ENCODE measurements at places on chromosomes 4 and X. TPM values are rescaled to one million over a fixed set of nuclear protein-coding genes. Genes with fewer than 3 reads are reported as not detected.

DNA sequence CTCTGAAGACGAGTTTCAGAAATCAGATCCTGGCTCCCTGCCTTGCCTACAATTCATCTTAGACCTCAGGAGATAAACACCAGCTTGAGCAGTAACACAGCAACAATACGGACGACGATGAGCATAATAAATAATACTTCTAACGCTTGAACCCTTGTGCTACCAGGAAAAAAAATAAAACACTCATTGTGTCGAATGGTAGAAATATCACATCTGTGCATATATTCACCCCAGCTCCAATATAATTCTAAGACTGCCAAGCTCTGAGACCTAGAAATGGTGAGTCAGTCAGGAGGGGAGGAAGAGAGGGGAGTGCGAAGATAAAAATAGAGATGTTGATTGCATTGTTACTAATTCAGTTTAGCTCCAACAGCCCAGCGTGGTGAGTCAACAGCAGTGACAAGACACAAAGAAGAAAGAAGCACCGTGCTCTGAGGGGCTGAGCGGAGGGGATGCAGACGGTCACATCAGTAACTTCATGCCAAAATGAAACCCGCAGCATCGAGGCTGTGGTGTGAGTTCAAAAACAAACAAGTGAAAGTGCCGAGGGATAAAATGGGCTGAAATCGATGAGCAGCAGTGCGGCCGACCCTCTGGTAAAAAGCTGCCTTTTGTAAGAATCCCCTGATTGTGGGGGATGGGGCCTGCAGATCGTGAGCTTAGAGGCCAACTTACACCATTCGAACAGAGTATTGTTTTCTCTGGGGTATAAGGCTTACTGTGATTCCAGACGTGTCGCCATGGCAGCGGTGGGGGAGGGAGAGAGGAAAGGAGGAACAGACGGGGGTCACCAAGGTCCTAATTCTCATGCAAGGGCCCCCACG lies 150.4 kb downstream of the MGST2 start:
- H3K4me1 ChIP-seq = peaks cover 46% of the 10 kb centered on the region
- H3K4me3 ChIP-seq = peak overlapping the region; percentile 25
- no peaks in the 10 kb centered on the region for H3K27me3 ChIP-seq
- H3K27ac ChIP-seq = peak overlapping the region; percentile 91

Gene NSUN7
- total RNA-seq = 37.4 TPM

Gene EPHA5
- not detected for total RNA-seq

- DNase-seq = no peak
- H3K4me3 ChIP-seq = no peak overlapping the region
- H3K27me3 ChIP-seq = no peaks in the 10 kb centered on the region
- peaks cover 3% of the 10 kb centered on the region for H3K4me1 ChIP-seq
Measured at GRCh38 chr4:3521621-3522325, 10.4 kb downstream of the LRPAP1 start.

Gene CDS1
- 3.5 TPM for total RNA-seq

- H3K27ac ChIP-seq = no peak overlapping the region
- DNase-seq = no peak
- no peak overlapping the region for H3K4me3 ChIP-seq
- no peaks in the 10 kb centered on the region for H3K4me1 ChIP-seq
- H3K36me3 ChIP-seq = peaks cover 25% of the 10 kb centered on the region
Measured at GRCh38 chrX:41145920-41146608, 60.8 kb downstream of the USP9X start.

- peaks cover 11% of the 10 kb centered on the region for H3K4me1 ChIP-seq
- H3K27ac ChIP-seq = no peak overlapping the region
- no peaks in the 10 kb centered on the region for H3K36me3 ChIP-seq
Measured at GRCh38 chr4:7287918-7288280, 95.6 kb downstream of the SORCS2 start.

Gene ERVMER34-1
- total RNA-seq = 2.0 TPM

DNA sequence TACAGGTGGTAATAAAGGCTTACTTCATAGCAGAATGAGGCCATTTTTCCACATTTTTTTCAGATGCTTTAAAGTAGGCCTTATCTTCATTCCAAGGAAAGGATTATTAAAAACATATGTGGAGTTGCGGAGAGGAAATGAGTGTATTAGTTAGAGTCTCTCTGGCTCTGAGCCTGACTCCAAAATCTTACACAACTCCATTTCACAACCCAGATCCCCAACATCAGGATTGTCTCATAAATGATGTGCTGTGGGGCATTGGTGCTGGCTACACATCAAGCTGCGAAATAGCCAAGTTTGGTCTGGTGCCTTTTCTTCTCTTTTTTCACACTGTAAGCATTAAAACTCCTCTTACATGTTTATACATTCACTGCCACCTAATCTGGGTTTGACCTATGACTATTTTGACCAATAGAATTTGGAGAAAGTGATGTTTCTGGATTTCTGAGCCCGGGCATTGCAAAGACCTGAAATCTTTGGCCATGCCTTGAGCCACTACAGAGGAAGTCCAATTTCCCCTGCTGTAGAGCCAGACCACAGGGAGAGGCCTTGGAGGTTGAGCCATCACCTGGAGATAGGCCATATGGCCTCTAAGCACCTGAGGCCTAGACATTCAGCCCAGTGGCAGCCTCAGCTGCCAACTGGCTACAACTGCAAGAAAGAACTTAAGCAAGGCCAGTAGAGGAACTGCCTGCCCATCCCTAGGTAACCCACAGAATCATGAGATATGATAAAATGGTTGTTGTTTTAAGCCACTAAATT lies 16.7 kb upstream of the SOD3 start:
- H3K27ac ChIP-seq = no peak overlapping the region
- no peaks in the 10 kb centered on the region for H3K36me3 ChIP-seq
- no peaks in the 10 kb centered on the region for H3K4me1 ChIP-seq
- no peaks in the 10 kb centered on the region for H3K27me3 ChIP-seq
- no peak overlapping the region for H3K4me3 ChIP-seq

Gene STOX2
- total RNA-seq = 13.3 TPM

DNA sequence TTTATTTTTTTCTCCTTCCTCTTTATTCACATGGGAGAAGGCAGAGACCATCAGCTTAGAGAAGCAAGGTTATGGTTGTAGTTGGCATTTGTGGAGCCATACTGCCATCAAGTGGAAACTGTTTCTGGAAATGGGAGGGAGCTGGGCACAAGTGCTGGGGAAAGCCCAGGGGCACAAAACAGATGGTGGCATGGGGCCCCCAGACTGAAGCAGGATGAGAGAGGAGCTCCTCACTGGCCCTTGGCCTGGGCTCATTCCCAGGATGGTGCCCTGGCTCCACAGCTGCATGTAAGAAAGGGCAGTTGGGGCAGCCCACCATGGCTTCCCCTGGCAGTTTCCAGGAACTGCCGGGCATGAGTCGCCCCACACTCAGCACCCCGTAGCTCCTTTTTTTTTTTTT lies 59.2 kb downstream of the NBDY start:
- H3K4me1 ChIP-seq = peaks cover 6% of the 10 kb centered on the region
- no peak overlapping the region for H3K27ac ChIP-seq
- H3K36me3 ChIP-seq = no peaks in the 10 kb centered on the region
- no peak for DNase-seq
- no peaks in the 10 kb centered on the region for H3K27me3 ChIP-seq
- no peak overlapping the region for H3K4me3 ChIP-seq

Gene NR3C2
- 0.73 TPM for total RNA-seq

- H3K4me1 ChIP-seq = no peaks in the 10 kb centered on the region
- H3K4me3 ChIP-seq = no peak overlapping the region
- H3K27ac ChIP-seq = no peak overlapping the region
- no peaks in the 10 kb centered on the region for H3K36me3 ChIP-seq
- no peak for DNase-seq
Measured at GRCh38 chr4:115790812-115791211, 677.4 kb upstream of the NDST4 start.

- no peaks in the 10 kb centered on the region for H3K4me1 ChIP-seq
- no peak for DNase-seq
- no peak overlapping the region for H3K27ac ChIP-seq
- no peak overlapping the region for H3K4me3 ChIP-seq
Measured at GRCh38 chr4:102599455-102599854, 98.3 kb downstream of the NFKB1 start.

Gene CPE
- 43.6 TPM for total RNA-seq

DNA sequence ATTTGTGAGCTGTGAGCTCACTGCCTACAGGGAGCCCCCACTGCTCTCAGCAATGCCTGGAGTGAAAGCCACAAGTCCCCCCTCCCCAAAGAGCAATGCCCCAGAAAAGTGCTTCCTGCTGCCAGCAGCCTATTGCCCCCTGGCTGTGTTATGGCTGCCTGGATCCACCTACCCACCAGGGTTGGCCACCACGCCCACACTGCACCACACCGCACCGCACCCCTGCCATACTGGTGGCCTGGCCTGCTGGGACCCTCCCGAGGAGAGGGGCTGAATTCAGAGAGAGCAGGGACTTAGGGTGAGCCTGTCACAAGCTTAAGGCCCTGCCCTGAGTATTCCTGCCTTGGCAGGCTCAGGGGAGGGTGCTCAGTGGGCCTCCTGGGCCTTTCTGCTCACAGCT lies 4.3 kb downstream of the CFAP99 start:
- H3K27me3 ChIP-seq = peaks cover 45% of the 10 kb centered on the region
- no peak overlapping the region for H3K27ac ChIP-seq
- H3K4me3 ChIP-seq = no peak overlapping the region
- DNase-seq = peak; percentile 3

- H3K4me3 ChIP-seq = no peak overlapping the region
- no peaks in the 10 kb centered on the region for H3K4me1 ChIP-seq
- H3K27ac ChIP-seq = no peak overlapping the region
- H3K27me3 ChIP-seq = no peaks in the 10 kb centered on the region
- no peak for DNase-seq
- no peaks in the 10 kb centered on the region for H3K36me3 ChIP-seq
Measured at GRCh38 chrX:77820091-77820727, 34.2 kb upstream of the ATRX start.

- H3K27me3 ChIP-seq = no peaks in the 10 kb centered on the region
- DNase-seq = no peak
- no peak overlapping the region for H3K27ac ChIP-seq
- peaks cover 6% of the 10 kb centered on the region for H3K4me1 ChIP-seq
- H3K36me3 ChIP-seq = no peaks in the 10 kb centered on the region
Measured at GRCh38 chrX:56784666-56785065, 55.6 kb downstream of the NBDY start.

GRCh38 chr4:70670332-70671014 lies 4.2 kb upstream of the JCHAIN start:
- no peak overlapping the region for H3K4me3 ChIP-seq
- no peak for DNase-seq
- no peaks in the 10 kb centered on the region for H3K4me1 ChIP-seq
- no peaks in the 10 kb centered on the region for H3K36me3 ChIP-seq

- DNase-seq = no peak
- peaks cover 15% of the 10 kb centered on the region for H3K4me1 ChIP-seq
- H3K27ac ChIP-seq = no peak overlapping the region
- H3K27me3 ChIP-seq = no peaks in the 10 kb centered on the region
- no peak overlapping the region for H3K4me3 ChIP-seq
- H3K36me3 ChIP-seq = no peaks in the 10 kb centered on the region
Measured at GRCh38 chr4:20839957-20840356, 139.7 kb downstream of the PACRGL start.

DNA sequence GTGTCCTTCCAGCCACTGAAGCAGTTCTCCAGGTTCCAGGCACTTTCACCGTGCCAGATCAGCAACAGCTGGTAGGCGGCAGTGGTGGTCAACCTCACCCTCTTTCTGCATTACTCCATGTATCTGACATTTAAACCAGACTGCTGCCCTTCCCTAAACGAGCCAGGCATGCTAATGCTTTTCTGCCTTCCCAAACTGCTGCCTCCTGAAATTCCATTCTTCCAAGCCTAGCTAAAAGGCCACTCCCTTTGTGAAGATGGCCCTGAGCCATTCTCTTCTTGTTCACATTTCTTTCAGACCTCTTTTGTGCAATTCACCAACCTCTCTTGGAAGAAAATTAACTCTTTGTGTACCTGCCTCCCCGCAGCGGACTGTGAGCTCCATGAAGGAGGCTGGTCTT lies 73.7 kb downstream of the CHST7 start:
- no peaks in the 10 kb centered on the region for H3K36me3 ChIP-seq
- no peak overlapping the region for H3K4me3 ChIP-seq
- DNase-seq = peak; percentile 21
- no peaks in the 10 kb centered on the region for H3K27me3 ChIP-seq
- peaks cover 36% of the 10 kb centered on the region for H3K4me1 ChIP-seq

- DNase-seq = no peak
- peaks cover 19% of the 10 kb centered on the region for H3K4me1 ChIP-seq
- no peaks in the 10 kb centered on the region for H3K36me3 ChIP-seq
- peak overlapping the region; percentile 67 for H3K27ac ChIP-seq
Measured at GRCh38 chr4:61555789-61556188, 355.7 kb downstream of the ADGRL3 start.

GRCh38 chrX:152733261-152733975 lies at the start of the genes CSAG1 and MAGEA12:
Gene CSAG1 (minus strand): TSS chrX:152733721. CDS start chrX:152732460, 1,261 bp downstream.
Gene MAGEA12 (plus strand): TSS chrX:152733757. CDS start chrX:152736162, 2,405 bp downstream.
- H3K4me1 ChIP-seq = no peaks in the 10 kb centered on the region
- no peak within 1 kb of the TSS for H3K27ac ChIP-seq
- H3K36me3 ChIP-seq = no peaks in the 10 kb centered on the region

Gene FAM47B
- total RNA-seq = not detected

Gene FAM9B
- not detected for total RNA-seq

Gene PHOX2B
- not detected for total RNA-seq

Gene CFAP99
- total RNA-seq = not detected

- no peak overlapping the region for H3K27ac ChIP-seq
- no peak for DNase-seq
Measured at GRCh38 chrX:72621625-72622485, 49.2 kb upstream of the HDAC8 start.

Gene OTOP1
- total RNA-seq = not detected

GRCh38 chr4:185504098-185505047 lies 30.9 kb downstream of the PDLIM3 start:
- DNase-seq = no peak
- H3K27me3 ChIP-seq = no peaks in the 10 kb centered on the region
- no peak overlapping the region for H3K27ac ChIP-seq
- no peaks in the 10 kb centered on the region for H3K4me1 ChIP-seq
- no peaks in the 10 kb centered on the region for H3K36me3 ChIP-seq

Gene IL9R
- not detected for total RNA-seq

Gene RTL3
- not detected for total RNA-seq

DNA sequence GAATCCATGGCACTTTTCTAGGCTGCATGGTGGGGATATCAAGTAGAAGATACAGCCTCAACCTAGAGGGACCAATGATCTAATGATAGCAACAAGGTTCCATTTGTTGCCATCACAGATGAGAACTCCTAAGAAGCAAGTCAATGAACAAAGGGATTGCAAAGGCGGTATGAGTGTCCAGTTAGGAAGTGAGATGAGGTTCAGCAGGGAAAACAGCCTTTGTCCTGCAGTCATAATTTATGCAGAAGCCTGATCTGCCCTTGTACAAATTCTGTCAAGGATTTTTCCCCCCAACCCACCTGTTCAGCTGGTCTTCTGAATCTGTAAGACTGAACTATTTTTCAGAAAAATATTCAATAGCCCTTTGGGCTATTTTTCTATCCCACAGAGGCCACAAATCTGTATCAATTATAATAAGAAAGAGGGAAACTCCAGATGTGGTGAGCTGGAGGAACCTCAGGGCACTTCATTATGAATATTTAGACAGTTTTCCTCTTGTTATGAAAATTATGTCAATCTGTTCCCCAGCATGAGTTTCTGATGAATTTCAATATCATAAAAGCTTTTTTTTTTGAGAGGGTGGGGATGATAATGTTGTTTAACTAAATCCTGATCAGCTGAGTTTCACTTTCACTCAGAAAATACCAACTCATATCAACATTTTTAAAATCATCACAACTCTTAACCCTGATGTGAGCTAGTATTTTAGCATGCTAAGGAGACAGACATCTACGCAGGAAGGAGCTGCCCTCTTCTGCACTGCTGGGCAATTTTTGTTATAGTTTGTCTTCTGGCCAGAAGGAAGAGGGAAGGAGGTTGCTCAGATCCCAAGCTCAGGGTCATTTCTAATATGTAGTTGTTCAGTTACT lies 127.2 kb upstream of the MAP3K15 start:
- H3K27me3 ChIP-seq = no peaks in the 10 kb centered on the region
- DNase-seq = no peak
- H3K27ac ChIP-seq = no peak overlapping the region
- H3K4me3 ChIP-seq = no peak overlapping the region
- H3K36me3 ChIP-seq = no peaks in the 10 kb centered on the region
